ENCODE measurements at places on chromosomes 7 and 10.

GRCh38 chr10:124595143-124595883, 133.7 kb downstream of the LHPP start:
- no peak for DNase-seq

- DNase-seq: no peak
Observed at GRCh38 chr7:26311798-26312197, 20.1 kb downstream of the SNX10 start.

- no peak for DNase-seq
Observed at GRCh38 chr10:17062955-17063484, 66.6 kb downstream of the CUBN start.

GRCh38 chr7:94697035-94697974, 41.4 kb upstream of the SGCE start:
- DNase-seq: no peak

GRCh38 chr10:32374605-32375004, 27.6 kb upstream of the EPC1 start:
- DNase-seq: no peak

DNA sequence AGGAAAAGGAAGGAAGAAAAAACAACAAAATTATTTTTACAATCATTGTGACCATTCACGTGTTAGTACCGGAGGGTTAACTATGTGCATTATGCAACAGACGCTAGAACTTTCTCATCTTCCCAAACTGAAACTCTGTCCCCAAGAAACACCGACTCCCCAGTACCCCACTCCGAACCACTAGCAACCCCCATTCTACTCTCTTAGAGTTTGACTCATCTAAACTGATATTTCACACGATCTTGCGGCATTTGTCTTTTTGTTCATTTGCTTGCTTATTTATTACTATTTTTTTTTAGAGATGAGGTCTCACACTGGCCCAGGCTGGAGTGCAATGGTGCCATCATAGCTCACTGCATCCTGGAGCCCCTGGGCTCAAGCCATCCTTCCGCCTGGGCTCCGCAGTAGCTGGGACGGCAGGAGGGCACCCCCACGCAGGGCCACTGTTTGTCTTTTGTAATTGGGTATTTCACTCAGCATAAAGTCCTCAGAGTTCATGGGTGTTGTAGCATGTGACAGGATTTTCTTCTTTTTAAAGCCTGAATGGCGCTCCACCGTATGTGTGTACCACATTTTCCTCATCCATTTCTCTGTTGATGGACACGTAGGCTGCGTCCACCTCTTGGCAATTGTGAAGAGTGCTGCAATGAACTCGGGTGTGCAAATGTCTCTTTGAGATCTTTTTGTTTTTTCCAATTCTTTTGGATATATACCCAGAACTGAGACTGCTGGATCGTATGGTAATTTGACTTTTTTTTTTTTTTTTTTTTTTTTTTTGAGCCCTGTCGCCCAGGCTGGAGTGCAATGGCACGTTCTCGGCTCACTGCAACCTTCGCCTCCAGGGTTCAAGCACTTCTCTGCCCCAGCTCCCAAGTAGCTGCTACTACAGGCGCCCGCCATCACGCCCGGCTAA, 9.5 kb downstream of the MNX1 start:
- no peak for DNase-seq

GRCh38 chr7:74387606-74388005, 66.1 kb upstream of the GTF2IRD1 start:
- no peak for DNase-seq

- no peak for DNase-seq
Observed at GRCh38 chr10:53209944-53210611, 437.5 kb upstream of the MBL2 start.

DNA sequence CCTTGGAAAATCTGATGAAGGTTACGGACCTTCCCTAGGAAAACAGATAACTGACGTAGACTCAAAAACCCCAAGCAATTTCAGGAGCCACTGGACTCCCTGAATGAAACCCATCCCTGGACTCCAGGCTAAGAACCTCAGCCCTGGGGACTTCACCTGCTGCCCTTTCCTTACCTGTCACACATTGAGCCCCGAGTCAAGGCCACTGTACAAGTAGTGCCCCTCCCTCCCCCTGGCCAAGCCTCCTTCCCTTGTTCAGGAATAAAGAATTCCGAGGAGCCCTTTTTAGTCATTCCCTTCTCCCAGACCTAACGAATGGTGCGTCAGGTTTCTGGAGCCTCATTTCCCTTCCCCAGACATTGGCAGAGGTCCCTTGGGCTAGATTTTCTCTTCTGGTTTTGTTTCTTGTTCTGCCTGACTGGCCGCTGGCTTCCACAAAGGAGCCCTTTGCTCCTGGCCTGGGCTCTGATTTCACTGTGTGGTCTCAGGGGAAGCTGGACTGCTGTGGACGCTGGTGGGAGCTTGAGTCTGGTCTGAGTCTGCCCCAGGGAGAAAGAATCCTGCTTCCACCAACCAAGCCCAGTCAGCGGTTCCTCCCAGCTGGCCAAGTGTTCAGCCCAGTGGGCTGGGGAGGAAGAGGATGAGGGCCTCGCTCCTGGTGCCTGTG, 31.7 kb downstream of the ZNF775 start:
- DNase-seq: no peak

DNA sequence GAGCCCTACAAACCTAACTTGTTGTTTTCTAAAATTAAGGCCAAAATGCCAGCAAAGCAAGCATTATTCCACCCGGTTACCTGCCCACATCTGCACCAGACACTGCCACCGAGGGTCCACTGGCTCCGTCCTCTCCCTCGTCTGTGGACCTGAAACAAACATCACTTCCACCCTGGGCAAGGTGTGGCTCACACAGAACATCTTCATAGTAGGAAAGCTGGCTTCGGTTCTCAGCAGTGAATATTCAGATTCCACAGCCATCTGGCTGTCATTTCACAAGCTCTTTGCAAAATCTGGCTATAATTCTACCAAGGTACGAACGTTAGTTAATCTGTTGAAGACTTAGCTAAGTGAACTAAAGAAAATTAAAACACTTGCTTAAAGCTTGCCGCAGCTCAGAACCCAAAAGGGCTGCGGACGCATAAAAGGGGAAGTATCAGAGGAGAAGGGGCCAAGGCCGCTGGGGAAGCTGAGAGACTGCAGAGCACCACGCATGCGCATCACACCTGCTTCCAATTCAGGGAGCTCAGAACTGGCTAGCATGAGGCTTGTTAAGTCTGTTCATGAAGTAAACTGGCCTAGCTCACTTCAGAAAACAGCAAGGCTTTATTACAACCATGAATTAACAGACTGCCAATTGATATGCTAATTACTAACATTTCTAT, 46.1 kb downstream of the PTPRN2 start:
- DNase-seq: no peak

DNA sequence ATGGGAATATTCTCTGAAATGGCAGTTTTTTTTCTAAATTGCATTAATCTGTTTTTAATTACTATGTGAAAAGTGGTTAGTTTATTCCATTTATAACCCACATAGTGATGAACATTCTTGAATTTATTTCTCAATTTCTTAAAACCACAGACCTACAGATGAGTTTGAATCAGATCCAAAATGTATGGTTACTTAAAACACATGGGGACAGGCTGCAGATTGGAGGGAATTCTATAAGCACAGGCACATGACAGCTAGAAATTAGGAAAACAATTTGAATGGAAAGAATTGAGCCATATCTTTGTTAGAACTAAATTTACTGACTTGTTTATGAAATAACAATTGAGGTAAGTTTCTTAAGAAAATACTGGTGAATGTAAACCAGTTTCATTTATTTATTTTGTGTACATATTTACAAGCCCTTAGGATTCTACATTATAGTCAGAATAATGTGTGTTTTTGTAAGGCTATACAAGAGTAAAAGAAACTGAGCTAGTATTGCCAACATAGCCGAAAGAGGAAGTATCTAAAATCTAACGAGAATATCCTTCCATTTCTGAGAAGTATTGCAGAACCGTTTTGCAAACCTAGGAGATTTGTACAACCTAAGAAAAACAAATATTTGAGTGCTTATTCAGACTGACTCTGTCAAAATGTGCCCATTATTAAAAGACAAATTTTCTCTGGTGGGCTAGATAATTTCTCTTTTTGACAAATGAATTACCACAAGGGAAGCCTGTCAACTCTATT, 434.3 kb upstream of the SEMA3D start:
- DNase-seq: no peak

DNA sequence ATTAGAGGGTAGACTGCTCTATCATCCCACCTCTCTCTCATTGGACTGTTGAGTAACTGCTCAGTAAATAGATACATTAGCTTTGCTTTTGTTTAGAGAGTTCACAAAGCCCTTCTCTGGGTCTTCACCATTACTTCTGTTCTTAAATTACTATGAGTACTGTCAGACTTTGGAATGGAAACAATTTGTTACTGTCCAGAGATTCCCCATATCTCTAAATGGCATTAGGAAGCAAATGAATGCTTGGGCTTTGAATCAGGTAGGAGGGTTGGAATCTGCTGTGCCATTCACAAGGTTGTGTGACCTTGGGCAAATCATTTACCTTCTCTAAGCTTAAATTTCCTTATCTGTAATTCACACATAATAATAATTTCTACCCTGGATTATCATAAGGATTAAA, 541.0 kb upstream of the FZD8 start:
- DNase-seq: no peak

- DNase-seq: no peak
Observed at GRCh38 chr7:29976673-29977415, 12.8 kb downstream of the SCRN1 start.

DNA sequence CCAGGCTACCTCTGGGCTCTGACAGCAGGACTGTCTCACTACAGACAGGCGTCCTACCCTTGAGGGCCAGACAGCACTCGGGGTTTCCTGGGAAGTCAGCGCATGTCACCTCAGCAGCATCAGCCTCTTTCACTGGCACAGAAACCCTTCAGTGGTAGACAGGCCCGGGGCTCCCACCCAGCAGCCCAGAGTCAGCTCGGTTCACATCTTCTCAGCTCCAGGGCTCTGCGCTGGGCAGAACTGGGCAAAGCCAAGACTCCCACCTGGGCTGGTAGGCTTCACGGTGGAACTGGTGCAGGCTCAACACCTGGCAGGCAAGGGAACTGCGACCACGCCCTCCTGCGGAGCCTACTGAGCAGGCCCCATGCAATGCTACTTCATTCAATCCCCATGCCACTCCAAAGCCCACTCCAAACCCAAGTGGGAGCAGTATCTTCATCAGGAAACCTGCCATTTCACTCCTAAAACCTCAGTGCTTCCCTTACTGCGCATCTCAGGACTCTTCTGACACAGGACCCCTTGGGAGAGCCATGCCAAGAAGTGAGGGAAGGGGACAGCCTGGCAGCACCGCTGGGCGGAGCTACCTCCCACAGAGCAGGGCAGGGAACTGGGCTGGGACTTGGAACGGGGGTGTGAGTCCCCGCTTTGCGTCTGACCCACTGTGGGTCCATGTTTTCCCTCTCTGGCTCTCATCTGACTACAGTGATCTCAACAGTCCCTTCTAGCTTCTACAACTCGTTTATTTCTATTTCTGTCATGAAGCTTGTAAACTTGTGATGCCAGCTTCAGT, 60.4 kb downstream of the SCRN1 start:
- DNase-seq: no peak

DNA sequence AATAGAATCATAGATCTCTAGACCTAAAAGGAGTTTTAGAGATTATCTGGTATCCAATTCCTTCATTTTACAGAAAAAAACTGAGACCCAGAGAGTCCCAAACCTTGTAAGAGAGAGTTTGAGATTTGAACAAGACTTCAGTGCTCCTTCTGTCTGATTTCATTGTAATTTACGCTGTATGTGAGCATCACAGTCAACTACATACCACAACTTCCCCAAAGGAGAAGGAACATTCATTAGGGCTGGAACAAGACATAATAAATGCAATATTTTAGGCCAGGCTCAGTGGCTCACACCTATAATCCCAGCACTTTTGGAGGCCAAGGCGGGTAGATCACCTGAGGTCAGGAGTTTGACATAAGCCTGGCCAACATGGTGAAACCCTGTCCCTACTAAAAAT, 17.3 kb upstream of the PRKAR2B start:
- DNase-seq: no peak

DNA sequence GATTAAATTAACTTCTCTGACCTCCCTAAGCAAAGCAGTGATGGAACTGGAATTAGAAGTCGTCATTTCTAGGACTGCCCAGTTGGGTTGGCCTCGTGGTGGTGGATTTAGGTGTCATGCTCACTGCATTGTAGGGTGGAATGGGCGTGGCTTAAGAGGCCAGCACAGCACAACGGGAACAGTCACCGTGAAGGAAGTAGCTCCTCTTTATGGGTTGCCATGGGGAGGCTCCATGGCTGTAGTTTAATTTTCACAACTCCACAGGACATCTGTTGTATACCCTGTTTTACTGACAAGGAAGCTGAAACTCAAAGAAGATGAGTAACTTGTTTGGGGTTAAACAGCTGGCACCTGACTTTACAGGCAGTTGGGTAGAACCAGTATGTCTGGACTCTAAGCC, 208.3 kb downstream of the CELF2 start:
- DNase-seq: peak; percentile 80

GRCh38 chr10:17682236-17682946, 38.4 kb downstream of the STAM start:
- DNase-seq: no peak

DNA sequence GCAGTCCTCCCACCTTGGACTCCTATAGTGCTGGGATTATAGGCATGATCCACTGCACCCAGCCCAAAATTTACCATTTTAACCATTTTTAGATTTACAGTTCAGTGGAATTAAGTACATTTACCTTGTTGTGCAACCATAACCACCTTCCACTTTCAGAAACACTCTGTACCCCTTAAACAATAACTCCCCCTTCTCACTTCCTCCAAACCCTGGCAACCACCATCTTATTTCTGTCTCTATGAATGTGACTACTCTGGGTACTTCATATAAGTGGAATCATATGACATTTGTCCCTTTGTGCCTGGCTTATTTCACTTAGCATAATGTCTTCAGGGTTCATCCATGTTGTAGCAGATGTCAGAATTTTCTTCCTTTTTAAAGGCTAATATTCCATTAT, 33.6 kb downstream of the SUFU start:
- no peak for DNase-seq

DNA sequence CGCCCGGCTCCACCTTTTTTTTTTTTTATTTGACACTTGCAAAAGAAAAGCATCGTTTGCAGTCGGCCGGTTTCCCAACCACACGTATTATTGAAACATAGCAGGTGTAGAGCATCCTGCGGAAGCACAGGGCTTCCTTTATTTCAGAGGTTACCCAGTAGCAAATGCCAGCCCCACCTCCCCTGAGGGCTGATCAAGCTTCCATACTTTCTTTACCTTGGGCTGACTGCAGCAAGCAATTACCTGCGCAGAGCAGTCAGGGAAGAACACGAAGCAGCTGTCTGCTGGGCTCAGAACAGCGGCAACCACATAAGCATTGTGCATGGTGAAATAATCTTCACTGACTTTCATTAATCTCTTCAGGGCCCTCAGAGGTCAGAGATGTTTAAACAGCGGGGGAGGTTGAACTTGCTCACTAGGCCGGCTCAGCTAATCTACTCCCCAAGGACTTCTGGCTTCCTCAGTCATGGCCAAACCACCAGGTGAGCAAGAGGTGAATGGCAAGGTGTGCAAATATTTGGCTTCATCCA, 784.7 kb upstream of the AUTS2 start:
- DNase-seq: no peak

- DNase-seq: no peak
Observed at GRCh38 chr10:32943395-32943794, 14.6 kb downstream of the ITGB1 start.

GRCh38 chr7:134186027-134186426, 58.9 kb downstream of the LRGUK start:
- no peak for DNase-seq

GRCh38 chr10:17023386-17024298, 106.0 kb downstream of the CUBN start:
- peak; percentile 61 for DNase-seq

Measured in activated T-cell treated with anti-CD3 and anti-CD28 coated beads, Interleukin-2, amount 50 U/mL, for 48 hours (primary cell).